ENCODE measurements at places on chromosomes 6 and 20. TPM values are rescaled to one million over a fixed set of nuclear protein-coding genes. Genes with fewer than 3 reads are reported as not detected.

Gene FOXC1
- total RNA-seq: 5.5 TPM

Gene RAB44
- total RNA-seq: 0.05 TPM

Gene MTCH1
- 178 TPM for total RNA-seq

Gene CTAGE9
- not detected for total RNA-seq

Gene ADGRF5
- total RNA-seq: 56.9 TPM

Gene GRM1
- total RNA-seq: 0.06 TPM

Gene LPA
- total RNA-seq: not detected

Gene C20orf202
- not detected for total RNA-seq

Gene CGA
- total RNA-seq: 1.2 TPM

Gene ARMC2
- 9.2 TPM for total RNA-seq

Gene OR11A1
- not detected for total RNA-seq

Gene VWA7
- 4.8 TPM for total RNA-seq

Gene OR2B6
- not detected for total RNA-seq

Gene CCN5
- total RNA-seq: 25.1 TPM

Measured in left cardiac atrium (tissue), 4 donors.